ENCODE measurements at places on chromosomes 7 and 10. TPM values are rescaled to one million over a fixed set of nuclear protein-coding genes. Genes with fewer than 3 reads are reported as not detected.

TMEM196 gene
- not detected for total RNA-seq

GRCh38 chr7:27634671-27635493 is 27.8 kb downstream of the HIBADH start:
- H3K36me3 ChIP-seq = no peaks in the 10 kb centered on the region
- no peak overlapping the region for H3K27ac ChIP-seq
- no peaks in the 10 kb centered on the region for H3K27me3 ChIP-seq
- no peak overlapping the region for H3K4me3 ChIP-seq

- peaks cover 2% of the 10 kb centered on the region for H3K36me3 ChIP-seq
- H3K27me3 ChIP-seq = no peaks in the 10 kb centered on the region
- H3K4me1 ChIP-seq = no peaks in the 10 kb centered on the region
- no peak overlapping the region for H3K4me3 ChIP-seq
Observed at GRCh38 chr7:132797152-132797551, 220.9 kb upstream of the PLXNA4 start.

- no peaks in the 10 kb centered on the region for H3K27me3 ChIP-seq
- peak; percentile 42 for DNase-seq
- no peaks in the 10 kb centered on the region for H3K4me1 ChIP-seq
Observed at GRCh38 chr7:123154231-123154860, 45.4 kb downstream of the SLC13A1 start.

Data from thoracic aorta (tissue), 2 donors.